ENCODE measurements at places on chromosomes 6 and 20.
A peak's percentile ranks its signal among the peaks of the same experiment; 100 is the strongest.

DNA sequence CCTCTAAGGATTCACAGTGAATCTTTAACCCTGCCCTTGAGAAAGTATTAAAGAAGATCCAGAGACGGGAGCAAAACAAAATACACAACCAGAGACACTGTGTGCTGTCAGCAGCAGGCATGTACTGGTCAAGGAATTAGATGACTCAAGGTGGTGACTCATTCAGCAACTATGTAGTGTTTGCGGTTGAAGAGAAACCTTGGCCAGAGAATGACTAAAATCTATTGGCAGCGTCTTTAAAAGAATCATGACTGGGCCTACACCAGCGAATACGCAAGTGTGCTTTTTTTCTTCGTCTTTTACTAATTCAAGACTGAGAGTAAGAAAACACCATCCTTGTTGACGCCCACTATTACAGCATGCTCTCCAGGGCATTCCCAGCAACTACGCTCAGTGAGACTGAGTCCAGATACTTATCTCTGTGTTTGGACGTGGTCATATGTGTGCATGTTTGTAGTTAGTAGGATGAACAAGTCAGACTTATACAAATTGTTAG, 72.4 kb upstream of the BACH2 start:
- DNase-seq: peak; percentile 100

DNA sequence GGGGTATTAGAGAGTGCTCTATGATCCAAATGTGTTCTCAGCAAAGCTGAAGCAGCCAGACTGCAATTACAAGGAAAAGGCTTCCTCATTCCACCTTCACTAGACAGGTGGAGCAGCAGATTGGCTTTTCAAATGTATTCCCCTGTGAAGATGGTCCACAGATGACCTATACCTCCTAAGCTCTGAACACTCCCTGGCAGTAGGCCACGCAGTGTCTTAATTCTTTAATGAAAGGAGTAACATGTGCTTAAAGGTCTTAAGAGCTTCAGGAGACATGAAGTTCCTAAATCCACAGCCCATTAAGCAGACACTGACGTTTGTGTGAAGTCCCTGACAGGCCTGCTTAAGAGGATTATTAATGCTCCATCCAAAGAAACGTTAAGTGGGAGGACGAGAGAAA, 138.9 kb upstream of the NUP153 start:
- DNase-seq: no peak

GRCh38 chr6:38110481-38110971, 291.0 kb downstream of the ZFAND3 start:
- no peak for DNase-seq

- DNase-seq: no peak
These were observed 860.5 kb downstream of the DHX35 start for GRCh38 chr20:39822667-39823066.

DNA sequence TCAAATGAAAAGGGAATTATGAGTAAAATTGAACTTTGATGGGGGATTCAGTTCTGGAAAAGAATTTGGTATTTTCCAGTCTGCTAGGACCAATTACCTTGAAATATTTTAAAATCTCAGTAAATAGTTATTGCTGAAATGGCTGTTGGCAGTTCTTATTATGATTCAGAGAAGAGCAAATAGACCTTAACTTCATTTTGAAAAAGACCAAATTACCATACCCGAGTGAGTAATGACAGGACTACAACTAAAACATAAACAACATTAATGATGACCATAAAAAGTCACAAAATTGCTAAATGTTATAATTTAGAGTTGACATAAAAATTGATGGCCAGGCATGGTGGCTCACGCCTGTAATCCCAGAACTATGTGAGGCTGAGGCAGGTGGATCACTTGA, 21.7 kb downstream of the TRIM38 start:
- no peak for DNase-seq

- no peak for DNase-seq
These were observed 210.0 kb upstream of the SOX4 start for GRCh38 chr6:21383450-21384085.

DNA sequence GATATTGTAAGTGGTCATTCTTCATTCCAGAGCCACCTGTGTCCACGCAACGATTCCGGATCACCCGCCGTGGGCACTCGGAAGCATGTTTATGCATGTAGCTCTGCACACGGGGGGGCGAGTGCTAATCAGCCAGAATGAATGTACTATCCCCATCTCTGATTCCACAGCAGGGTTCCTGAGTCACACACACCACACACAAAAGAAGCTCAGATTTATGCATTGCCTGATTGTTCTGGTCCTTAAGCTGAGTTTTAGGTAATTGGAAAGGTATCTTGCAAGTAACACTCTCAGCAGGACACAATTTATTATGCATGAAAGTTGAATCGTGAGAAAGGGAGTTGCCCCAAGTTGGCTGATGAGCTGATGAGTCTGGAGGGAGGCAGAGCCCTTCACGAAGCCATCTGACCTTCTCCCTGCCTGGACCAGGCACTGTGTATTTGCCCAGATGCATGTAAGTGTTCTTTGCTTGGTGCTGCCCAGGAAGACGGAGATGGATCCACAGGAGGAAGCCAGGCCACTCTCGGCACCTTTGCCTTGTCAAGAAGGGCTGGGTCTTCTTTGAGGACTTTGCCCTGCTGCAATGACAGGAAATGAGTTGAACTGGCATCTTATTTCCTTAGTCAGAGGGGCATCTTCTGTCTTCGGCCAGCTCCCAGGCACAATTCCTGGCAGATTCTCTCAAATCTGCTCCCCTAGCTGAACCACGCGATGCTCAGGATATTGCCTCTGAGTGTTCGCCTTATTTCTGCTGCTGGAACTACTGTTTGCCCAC, 141.1 kb downstream of the SYNDIG1 start:
- no peak for DNase-seq

DNA sequence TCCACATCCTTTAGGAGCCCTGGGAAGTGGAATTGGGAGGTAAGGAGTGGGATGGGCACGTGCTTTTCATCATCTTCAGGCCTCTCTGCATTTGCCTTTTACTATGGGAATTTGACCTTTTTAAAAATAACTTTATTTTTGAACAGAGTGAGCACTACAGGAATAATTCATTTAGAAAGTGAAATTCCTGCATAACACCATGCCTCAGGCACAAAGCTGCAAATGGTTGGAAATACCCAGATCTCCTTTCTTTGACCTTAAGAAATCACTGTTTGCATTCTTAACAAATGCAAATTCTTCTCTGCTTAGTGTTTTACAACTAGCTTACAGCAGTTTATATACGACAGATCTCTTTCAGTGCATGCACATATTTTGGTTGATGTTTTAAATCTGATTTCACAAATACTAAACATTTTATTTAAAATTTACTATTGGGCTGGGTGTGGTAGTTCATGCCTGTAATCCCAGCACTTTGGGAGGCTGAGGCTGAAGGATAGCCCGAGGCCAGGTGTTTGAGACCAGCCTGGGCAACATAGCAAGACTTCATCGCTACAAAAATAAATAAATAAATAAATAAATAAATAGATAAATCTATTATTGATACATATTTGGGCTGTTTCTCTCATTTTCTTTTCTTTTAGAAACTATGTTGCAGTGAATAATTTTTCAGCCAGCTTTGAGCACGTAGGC, 24.5 kb downstream of the CST8 start:
- no peak for DNase-seq

- DNase-seq: peak; percentile 53
These were observed 23.4 kb upstream of the VEGFA start for GRCh38 chr6:43746613-43747102.

DNA sequence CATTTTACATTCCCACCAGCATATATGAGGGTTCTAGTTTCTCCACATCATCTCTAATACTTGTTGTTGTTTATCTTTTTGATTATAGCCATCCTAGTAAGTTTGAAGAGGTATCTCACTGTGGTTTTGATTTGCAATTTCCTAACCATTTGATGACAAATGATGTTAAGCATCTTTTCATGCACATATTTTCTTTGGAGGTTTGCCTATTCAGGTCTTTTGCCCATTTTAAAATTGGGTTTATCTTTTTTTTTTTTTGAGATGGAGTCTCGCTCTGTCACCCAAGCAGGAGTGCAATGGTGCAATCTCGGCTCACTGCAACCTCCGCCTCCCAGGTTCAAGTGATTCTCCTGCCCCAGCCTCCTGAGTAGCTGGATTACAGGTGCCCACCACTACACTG, 4.0 kb downstream of the RBCK1 start:
- no peak for DNase-seq

DNA sequence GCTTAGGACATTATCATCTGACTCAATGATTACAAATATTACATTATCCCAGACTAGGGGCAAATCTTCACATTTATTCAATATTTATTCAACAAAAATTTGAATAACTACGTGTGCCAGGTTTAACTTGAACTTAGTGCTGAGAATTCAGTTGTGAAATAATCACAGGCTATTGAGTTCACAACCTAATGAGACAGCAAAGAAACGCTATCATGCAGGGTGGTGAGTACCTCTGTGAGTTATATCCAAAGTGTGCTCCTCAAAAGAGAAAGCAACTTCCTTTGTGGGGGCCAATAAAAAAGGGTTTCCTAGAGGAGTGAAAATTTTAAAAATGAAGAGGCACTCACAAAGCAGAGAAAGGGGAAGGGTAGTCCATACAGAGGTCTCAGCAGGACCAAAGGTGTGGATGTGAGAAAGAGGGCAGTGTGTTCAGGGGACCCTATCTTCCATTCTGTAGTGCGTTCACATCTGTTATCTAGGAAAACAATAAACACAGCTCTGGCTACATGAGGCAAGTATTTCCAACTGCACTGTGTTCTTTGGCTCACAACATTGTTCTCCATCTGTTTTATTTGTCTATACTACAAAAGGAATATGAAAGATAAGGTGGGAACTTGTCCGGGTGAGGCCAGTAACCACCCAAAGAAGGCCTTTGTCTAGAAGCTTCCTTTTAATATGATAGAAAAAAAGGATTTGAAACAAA, 155.4 kb upstream of the MARCKS start:
- no peak for DNase-seq

DNA sequence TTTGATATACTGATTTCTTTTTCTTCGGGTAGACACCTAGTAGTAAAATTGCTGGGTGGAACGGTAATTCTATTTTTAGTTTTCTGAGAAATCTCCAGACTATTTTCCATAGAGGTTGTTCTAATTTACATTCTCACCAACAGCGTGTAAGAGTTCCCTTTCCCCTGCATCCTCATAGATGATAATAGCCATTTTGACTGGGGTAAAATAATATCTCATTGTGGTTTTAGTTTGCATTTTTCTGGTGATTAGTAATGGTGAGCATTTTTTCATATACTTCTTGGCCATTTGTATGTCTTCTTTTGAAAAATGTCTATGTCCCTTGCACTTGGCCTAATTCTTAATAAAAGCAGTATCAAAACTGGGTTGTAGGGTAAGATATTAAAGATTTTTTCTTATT, 148.9 kb upstream of the SIM1 start:
- no peak for DNase-seq

GRCh38 chr6:91864911-91865310, 1278.0 kb upstream of the MAP3K7 start:
- no peak for DNase-seq

GRCh38 chr6:16204653-16205376, 33.6 kb upstream of the GMPR start:
- no peak for DNase-seq

DNA sequence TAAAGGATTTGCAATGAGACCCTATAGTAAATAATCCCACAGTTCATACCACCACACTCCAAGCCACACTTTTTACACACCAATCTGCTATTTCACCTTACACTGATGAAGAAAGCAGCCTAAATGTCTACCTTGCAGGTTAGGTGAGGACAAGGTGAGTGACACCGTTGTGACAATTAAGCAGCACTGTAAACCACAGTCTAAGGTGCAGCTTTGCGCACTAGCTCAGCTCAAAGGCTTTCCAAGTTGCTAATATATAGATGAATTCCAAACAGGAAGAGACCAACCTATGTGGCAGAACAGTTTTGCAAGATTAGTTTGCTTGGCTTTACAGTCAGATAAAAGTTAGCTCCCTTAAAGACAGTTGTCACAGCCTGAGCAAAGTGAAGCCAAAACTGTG, 429.5 kb upstream of the MARCKS start:
- no peak for DNase-seq

- no peak for DNase-seq
These were observed 106.7 kb downstream of the ADGRB3 start for GRCh38 chr6:68741501-68742386.

DNA sequence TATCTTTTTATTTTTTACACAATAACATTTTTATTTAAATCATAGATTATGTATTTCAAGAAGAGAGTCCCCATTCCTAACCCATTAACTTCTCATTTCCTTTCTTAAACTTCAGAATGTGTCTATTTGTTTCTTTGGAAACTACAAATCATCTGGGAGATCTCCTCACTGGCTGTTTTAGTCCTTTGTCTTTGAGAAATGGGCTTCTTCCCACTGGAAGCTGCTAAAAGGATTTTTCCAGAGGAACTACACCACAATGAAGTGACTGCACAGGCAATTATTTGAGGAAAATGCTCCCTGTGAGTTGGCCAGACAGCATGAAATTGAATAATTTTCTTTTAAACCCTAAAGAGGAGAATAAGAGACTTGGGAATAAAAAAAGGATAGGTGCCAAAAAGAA, 119.1 kb downstream of the TENT5A start:
- no peak for DNase-seq

- DNase-seq: no peak
These were observed 95.6 kb upstream of the RALGAPA2 start for GRCh38 chr20:20808016-20808415.

GRCh38 chr6:101830501-101831031, 437.1 kb downstream of the GRIK2 start:
- no peak for DNase-seq

GRCh38 chr6:116287689-116288282, 8.1 kb upstream of the TSPYL1 start:
- DNase-seq: peak; percentile 13

DNA sequence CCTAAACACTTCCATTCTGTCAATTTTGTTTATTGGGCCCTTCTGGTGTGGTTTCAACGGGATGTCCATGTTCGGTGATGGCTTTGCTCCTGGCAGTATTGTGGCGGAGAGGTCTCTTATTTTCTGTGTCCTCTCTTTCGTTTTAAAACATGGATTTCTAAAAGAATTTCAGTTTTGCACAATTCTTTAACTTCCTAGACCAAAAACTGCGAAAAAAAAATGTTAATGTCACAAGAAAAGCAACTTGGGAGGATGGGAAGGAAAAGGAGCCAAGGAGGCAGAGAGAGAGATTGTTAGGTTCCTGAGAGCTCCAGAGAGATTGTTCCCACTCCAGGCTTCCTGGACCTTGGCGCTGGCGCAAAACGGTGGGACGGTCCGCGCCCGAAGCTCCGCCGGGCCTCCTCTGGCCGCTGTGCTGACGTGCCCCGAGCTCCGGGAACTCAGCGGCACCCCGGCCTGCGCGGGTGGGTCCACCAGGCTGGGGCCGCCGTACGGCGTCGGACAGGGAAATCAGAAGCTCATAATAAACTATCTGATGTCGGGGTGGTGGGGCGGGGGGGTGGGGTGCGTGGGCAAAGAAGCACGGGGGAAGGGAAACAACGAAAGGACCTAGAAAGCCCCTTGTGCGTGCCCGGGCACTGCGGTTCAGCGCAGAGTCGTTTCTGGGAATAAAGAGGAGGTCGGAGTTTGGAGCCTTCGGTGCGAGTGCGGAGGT, 951 bp upstream of the OLIG3 start:
- no peak for DNase-seq

- DNase-seq: no peak
These were observed 616.5 kb downstream of the C6orf118 start for GRCh38 chr6:164692772-164693510.

Data from skeletal muscle cell (primary cell).